ENCODE measurements at places on chromosomes 2 and 18.

DNA sequence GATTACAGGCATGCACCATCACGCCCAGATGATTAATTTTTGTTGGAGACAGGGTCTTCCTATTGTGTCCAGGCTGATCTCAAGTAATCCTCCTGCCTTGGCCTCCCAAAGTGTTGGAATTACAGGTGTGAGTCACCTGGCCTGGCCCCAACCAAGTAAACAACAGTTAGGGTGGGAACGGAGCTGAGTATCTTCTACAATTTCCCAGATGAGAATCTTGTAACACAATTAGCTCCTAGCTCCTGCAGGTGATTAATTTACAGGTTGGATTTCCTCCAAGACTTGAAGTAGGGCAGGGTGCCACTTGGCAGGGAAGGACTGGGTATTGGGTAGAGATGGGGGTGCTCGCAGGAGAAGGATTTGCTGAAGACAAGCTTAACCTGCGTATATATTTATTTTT is 17.8 kb downstream of the NLRC4 start:
- no peak for DNase-seq

GRCh38 chr18:79524181-79525078 is 128.7 kb downstream of the NFATC1 start:
- DNase-seq: no peak

GRCh38 chr2:56522605-56523089 is 338.9 kb downstream of the CCDC85A start:
- no peak for DNase-seq

- DNase-seq: no peak
Measured at GRCh38 chr2:182266909-182267308, 159.9 kb downstream of the PDE1A start.

Data from cerebellar nuclear complex (tissue), 1 donor.